Activated CD4-positive, alpha-beta T cell treated with anti-CD3 and anti-CD28 coated beads, Interleukin-2, amount 10 ng/mL, durations not matched to agents 24 days and 14 days (primary cell): ENCODE measurements at places on chromosomes 7 and 10.
A peak's percentile ranks its signal among the peaks of the same experiment; 100 is the strongest.

DNA sequence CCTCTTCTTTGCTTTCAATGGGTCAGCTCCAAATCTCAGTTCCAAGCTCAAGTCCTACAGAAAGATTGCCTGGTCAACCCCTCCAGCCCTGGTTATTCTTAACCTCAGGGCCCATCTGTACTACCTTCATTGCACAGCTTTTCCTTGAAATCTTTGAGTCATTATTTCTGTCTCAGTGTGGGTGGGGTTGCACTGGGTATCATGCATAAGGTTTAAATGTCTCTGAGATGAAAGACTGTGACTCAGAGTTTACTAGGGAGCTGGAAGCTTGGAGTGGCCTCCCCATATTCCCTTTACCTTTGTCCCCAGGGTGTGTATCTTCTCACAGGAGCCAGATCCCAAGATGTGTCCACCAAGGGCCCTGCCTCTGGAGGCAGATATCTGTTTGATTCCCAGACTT, 3.3 kb upstream of the OR6V1 start:
- DNase-seq: no peak

GRCh38 chr10:128274938-128275337, 148.7 kb upstream of the MKI67 start:
- DNase-seq: no peak

DNA sequence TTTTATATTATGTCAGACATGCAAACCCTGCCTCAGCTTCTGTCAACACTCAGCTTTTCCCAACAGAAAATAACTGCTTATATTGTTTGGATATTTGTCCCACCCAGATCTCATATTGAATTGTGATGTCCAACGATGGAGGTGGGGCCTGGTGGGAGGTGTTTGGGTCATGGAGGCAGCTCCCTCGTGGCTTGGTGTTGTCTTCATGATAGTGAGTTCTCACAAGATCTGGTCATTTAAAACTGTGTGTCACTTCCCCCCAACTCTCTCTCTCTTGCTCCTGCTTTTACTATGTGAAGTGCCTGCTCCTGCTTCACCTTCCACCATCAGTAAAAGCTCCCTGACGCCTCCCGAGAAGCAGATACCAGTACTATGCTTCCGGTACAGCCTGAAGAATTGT, 85.8 kb upstream of the KCNMA1 start:
- DNase-seq: no peak

DNA sequence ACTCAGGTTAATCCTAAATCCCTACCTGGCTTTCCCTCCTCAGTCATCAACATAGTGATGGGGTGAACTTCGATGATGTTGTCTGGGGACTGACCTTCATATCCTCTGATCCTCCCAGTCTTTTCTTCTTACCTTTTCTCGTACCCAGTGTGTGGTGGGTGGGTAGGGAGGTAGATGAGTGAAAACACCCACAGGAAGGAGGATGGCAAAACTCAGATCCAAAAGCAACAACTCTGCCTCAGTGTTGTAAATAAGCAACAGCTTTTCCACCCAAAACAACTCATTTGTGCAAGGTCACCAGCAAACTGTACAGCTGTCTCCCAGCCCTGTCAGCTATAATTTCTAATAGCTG, 38.6 kb downstream of the VOPP1 start:
- no peak for DNase-seq

DNA sequence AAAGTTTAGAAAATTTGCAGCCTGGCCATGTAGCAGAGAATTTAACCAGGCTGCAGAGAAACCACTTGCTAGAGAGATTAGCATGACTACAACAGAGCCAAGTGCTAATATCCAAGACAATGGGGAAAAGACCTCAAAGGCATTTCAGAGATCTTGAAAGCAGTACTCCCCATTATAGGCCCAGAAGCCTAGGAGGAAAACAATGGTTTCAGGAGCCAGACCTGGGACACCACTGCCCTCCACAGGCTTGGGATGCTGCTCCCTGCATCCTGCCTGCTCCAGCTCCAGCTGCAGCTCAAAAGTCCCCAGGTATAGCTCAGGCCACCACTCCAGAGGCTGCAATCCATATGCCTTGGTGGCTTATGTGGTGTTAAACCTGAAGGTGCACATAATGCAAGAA, 101.5 kb upstream of the TMEM72 start:
- DNase-seq: no peak

GRCh38 chr7:114789161-114789560, 132.7 kb upstream of the MDFIC start:
- peak; percentile 22 for DNase-seq

GRCh38 chr7:127858091-127858914, 172.9 kb downstream of the LRRC4 start:
- peak; percentile 58 for DNase-seq

- no peak for DNase-seq
Observed at GRCh38 chr10:36187380-36188079, 545.4 kb upstream of the FZD8 start.

DNA sequence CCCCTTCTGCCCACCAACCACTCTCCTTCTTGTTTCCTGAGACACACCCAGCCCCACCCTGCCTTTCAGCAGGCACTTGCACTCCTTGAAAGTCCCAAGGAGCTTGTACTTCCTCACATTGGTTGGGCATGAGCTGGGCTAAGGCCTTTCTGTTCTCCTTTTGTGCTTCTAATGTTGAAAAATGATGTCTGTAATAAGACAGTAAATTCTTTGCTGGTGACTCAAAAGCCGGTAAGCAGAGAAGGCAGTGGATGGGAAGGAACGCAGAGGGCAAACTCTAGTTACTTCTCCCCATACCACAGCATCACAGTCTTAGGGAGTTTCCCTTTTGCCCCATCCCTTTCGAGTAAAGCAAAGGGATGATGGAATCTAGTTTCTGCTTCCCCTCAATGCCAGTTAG, 185.6 kb downstream of the PLXNA4 start:
- no peak for DNase-seq

DNA sequence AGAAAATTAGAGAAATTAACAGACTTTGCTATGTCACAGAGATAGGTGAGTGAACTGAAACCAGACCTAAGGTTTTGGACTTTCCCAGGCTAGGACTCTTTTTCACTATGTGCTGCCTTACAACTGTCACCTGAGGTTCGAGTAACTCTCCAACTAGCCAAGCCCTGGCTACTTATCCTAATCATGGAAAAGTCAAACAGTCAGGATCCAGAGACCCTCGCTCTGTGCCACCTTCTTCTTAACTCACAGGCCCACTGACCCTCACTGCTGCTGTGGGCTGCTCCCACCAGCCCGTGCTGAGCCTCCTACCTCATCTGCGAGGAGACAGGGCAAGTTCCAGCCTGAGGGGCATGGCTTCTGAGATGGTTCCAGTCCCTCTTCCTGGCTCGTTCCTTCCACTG, 211.4 kb upstream of the KLF14 start:
- peak; percentile 63 for DNase-seq

DNA sequence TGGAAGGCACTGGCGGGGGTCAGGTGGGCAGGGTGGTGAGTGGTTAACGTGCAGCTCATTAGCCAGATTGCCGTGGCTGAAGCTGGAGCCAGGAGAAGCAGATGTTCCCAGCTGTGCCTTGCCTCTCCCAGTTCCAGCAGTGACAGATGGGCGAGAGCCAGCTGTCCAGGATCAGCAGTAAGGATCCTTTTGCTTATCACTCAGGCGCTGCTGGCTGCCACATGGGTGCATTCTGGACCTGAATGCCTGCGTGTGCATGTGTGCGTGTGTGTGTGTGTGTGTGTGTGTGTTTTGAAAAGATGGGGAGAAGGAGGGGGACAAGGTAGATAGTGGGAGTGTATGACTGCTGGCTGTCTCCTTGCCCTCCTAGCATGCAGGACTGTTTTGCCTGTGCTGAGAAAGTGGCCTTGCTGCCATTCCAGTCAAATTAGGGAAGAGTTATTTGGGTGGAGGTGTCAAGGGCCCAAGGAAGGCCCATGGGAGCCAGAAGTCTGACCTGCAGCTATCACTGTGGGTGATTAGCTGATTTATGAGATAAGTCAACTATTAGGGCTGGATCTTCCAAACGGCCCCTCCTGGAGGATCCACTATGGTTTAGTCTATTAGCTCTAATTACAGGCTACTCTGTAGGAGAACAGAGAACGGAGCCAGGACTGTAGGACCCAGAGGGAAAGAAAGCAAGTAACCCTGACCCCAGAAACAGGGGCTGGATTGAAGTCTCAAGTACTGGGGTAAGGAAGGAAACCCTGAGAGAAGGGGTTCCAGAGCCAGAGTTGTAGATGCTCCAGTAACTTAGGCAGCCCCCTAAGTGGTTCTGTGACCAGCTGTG, 3.3 kb downstream of the EPHA1 start:
- DNase-seq: peak; percentile 53

GRCh38 chr7:2266911-2267310, 24.9 kb downstream of the NUDT1 start:
- DNase-seq: no peak

DNA sequence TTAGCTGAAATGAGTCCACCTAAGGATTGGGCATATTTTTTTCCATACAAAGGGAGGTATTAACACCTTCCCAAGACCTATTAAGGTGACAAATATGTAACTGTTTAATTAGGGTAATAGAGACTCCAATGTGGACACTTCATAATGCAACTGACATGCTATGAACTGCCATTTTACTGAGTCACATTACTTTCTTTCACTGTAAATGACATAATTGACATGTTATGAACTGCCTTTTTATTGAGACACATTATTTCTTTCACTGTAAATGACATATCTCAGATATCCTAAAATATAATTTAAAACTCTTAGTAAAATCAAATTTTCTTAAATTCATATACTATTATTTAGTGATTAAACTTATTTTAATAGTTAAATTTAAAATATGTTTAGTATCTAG, 528.8 kb upstream of the PCDH15 start:
- no peak for DNase-seq

GRCh38 chr7:46152696-46153095, 231.6 kb upstream of the IGFBP3 start:
- no peak for DNase-seq

DNA sequence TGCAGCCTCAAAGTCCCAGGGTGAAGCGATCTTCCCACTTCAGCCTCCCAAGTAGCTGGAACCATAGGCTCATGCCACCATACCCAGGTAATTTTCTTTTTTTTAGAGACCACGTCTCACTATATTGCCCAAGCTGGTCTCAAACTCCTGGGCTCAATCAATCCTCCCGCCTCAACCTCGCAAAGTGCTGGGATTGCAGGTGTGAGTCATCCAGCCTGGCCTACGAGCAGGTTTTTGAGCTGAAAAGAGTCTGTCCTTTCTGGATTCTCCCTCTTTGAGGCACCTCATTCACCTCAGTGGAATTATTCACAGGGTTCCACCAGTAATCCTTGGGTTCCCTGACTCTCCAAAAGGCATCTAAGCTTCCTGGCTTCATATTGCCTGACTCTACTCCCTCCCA, 7.6 kb upstream of the LEP start:
- no peak for DNase-seq

GRCh38 chr10:11186374-11186773, 168.7 kb downstream of the CELF2 start:
- DNase-seq: no peak

- DNase-seq: no peak
Observed at GRCh38 chr7:135665042-135665441, 2.7 kb downstream of the STMP1 start.

DNA sequence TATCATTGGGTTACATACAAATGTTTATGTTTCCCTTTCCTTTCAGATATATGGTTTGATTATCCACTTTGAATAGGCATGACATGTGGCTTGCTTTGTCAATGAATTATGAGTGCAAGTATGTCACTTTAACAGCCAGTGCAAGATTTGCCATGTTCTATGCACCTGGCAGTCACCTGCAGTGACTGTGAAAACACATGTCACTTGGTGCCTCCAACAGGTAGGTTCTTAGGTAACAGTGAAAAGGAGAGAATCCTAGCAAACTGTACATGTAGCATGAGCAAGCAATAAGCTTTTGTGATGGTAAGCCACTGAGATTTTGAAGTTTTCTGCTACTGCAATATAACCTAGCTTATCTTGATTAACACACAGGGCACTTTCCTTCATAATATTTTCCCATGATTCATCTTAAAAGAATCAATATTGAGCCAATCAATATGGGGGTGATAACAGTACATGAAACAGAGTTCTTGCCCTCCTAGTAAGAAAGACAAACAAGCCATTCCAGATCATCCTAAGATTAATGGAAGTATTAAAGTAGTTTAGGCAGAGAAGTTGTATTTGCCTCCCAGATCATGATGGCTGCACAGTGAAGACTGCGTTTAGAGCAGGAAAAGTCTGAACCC, 7.9 kb upstream of the RALA start:
- DNase-seq: no peak

DNA sequence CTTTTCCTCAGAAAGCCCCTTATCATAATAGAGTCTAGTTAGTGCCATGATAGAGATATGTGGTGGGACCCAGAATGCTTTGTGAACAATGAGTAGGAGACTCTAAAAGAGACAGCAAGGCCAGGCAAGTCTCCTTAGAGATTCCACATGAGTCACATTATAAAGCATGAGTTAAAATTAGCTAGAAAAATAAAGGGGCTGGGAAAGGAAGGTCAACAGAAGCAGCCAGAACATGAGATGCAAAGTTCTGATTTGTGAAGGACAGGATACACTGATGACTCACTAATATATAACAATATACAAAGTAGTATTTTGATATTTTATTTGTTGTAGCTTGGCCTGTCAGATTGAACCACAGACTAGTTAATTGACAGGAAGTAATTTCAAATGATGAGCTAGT, 25.3 kb upstream of the SNX13 start:
- DNase-seq: no peak

DNA sequence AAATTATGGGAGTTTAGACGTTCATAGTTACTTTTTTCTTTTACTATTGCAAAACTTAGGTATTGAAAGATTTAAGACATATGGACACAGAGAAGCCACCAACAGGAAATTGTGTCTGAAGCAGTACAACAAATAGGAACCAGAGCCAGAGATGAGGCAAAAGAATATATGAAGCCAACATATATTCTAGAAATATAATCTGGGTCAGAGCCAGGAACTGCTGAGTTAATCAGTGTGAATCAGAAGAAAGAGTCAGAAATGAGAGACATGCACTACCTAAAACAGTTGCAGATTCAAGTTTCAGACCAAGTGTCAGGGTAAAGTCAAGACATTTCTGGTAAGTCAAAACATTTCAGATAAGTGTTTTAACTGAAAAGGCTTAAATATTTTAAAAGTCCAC, 67.7 kb downstream of the DGKB start:
- DNase-seq: no peak

GRCh38 chr7:36684954-36685353, 39.3 kb downstream of the AOAH start:
- no peak for DNase-seq

- DNase-seq: no peak
Observed at GRCh38 chr7:25253714-25254113, 25.4 kb upstream of the NPVF start.

DNA sequence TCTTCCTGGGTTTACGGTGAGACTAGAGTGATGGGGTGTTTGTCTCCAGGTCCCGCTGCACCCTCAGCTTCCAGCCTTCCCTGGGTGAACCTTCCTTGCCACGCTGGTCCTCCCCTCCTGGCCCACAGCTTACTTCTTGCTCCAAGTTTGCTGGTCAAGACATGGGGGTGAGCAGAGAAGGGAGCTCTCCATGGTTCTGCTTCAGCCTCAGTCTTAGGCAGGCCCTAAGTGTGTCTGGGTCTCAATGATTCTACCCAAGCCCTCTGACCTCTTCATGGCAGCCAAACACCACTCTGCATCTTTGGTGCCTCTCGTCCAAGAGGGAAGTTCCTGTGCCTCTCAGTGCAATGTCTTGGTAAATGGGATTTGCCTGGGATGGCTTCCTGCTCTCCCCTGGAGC, 356.5 kb upstream of the KLF6 start:
- peak; percentile 62 for DNase-seq
